Psoas muscle (tissue), 8 donors: ENCODE measurements at places on chromosomes 12 and 14.

GRCh38 chr12:37546901-37547475 is 769.6 kb upstream of the ALG10B start:
- H3K4me1 ChIP-seq: no peaks in the 10 kb centered on the region
- no peak overlapping the region for H3K27ac ChIP-seq
- no peak for DNase-seq
- no peak overlapping the region for H3K4me3 ChIP-seq
- H3K27me3 ChIP-seq: no peaks in the 10 kb centered on the region

DNA sequence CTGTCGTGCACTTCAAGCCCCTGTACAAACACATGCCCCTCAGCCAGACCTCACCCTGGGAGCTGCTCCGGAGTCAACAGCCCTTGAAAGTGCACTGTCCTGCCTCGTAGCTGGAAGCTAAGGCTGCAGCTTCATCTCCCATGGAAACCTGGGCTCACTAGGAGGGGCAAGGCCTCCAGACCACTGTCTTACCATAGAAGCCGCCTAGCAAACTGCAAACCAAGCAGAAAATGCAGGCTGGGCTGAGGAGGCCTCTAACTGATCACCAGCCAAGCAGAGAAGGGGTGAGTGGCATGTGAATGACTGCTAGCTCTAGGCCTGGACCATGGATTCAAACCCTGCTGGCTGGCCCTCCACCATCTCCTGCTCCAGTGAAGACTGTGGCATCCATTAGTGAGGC is 340.2 kb downstream of the CACNA1C start:
- H3K36me3 ChIP-seq: no peaks in the 10 kb centered on the region
- no peaks in the 10 kb centered on the region for H3K4me1 ChIP-seq
- DNase-seq: no peak
- H3K27ac ChIP-seq: no peak overlapping the region
- no peak overlapping the region for H3K4me3 ChIP-seq

DNA sequence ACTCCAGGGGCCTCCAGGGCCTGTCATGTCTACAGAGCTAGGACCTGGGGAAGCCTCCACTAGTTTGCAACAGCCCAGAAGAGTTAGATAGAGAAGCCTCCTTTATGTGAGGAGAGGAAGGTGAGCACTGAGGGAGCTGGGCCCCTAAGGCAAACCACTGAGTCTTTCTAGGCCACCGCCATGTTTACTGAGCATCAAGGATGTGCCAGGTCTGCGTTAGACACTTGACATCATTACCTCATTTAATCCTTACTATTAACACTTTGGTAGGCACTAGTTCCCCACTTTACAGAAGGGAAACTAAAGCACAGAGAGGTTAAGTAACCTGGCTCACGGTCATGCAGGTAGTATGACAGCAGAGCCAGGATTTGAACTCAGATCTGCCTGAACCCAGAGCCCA is 12.9 kb downstream of the CTDSP2 start:
- H3K4me1 ChIP-seq: peaks cover 100% of the 10 kb centered on the region
- H3K36me3 ChIP-seq: peaks cover 18% of the 10 kb centered on the region
- H3K4me3 ChIP-seq: peak overlapping the region; percentile 19
- no peak for DNase-seq
- H3K27me3 ChIP-seq: no peaks in the 10 kb centered on the region
- peak overlapping the region; percentile 100 for H3K27ac ChIP-seq

- peaks cover 6% of the 10 kb centered on the region for H3K36me3 ChIP-seq
- no peaks in the 10 kb centered on the region for H3K4me1 ChIP-seq
- no peaks in the 10 kb centered on the region for H3K27me3 ChIP-seq
- H3K4me3 ChIP-seq: no peak overlapping the region
- H3K27ac ChIP-seq: no peak overlapping the region
Observed at GRCh38 chr14:35600253-35600652, 66.3 kb downstream of the INSM2 start.

DNA sequence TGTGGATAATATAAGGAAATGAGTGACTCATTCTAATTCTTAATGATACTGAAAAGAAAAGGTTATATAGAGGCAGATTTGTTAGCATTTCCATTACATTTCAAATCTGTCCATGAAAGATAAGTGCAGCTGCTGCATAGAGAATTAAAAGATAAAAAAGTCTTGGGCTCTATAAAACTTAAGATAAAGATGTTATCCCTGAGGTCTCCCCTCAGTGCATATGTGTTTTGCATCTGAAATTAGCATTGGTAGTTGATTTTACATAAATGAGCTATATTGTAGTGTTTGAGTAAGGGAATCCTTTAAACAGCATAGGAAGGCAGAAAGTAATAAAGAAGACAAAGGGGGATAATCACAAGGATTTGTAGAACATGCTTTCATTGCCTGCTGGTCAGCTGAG is 206.2 kb downstream of the FSCB start:
- H3K36me3 ChIP-seq: no peaks in the 10 kb centered on the region
- no peaks in the 10 kb centered on the region for H3K27me3 ChIP-seq
- H3K4me3 ChIP-seq: no peak overlapping the region
- H3K4me1 ChIP-seq: no peaks in the 10 kb centered on the region
- no peak for DNase-seq

- peaks cover 20% of the 10 kb centered on the region for H3K4me1 ChIP-seq
- no peak for DNase-seq
- no peaks in the 10 kb centered on the region for H3K27me3 ChIP-seq
- H3K4me3 ChIP-seq: peak overlapping the region; percentile 95
- H3K27ac ChIP-seq: peak overlapping the region; percentile 95
- H3K36me3 ChIP-seq: no peaks in the 10 kb centered on the region
Observed at GRCh38 chr14:35045798-35046047, 349 bp upstream of the FAM177A1 start.

- no peak for DNase-seq
- H3K27me3 ChIP-seq: no peaks in the 10 kb centered on the region
- no peaks in the 10 kb centered on the region for H3K4me1 ChIP-seq
- H3K4me3 ChIP-seq: no peak overlapping the region
- no peaks in the 10 kb centered on the region for H3K36me3 ChIP-seq
Observed at GRCh38 chr14:41403360-41403759, 203.3 kb upstream of the LRFN5 start.

DNA sequence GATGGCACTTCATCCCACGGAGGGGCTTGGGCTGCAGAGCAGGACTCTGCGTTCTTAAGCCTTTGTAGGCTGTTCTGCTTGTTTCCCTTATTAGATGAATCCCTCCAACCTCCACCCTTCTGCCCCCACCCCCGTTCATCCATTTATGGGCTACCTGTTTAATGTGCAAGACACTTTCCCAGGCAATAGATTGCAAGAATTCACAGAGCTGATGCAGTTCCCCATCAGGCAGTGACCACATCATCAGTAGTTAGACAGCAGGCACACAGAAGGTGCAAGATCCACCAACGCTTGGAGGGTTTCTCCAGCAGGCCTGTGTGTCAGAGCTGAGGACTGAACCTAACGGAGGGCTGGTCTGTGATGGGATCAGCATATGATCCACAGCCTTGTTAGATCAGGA is 1.2 kb upstream of the C1R start:
- no peaks in the 10 kb centered on the region for H3K36me3 ChIP-seq
- H3K27ac ChIP-seq: no peak overlapping the region
- H3K4me3 ChIP-seq: no peak overlapping the region
- no peak for DNase-seq
- no peaks in the 10 kb centered on the region for H3K27me3 ChIP-seq

- H3K36me3 ChIP-seq: no peaks in the 10 kb centered on the region
- no peak for DNase-seq
- no peaks in the 10 kb centered on the region for H3K4me1 ChIP-seq
- H3K4me3 ChIP-seq: no peak overlapping the region
- no peaks in the 10 kb centered on the region for H3K27me3 ChIP-seq
- no peak overlapping the region for H3K27ac ChIP-seq
Observed at GRCh38 chr12:128420163-128420562, 153.2 kb downstream of the TMEM132C start.

GRCh38 chr14:93426750-93427149 is 4.0 kb upstream of the UNC79 start:
- no peak overlapping the region for H3K27ac ChIP-seq
- H3K4me3 ChIP-seq: no peak overlapping the region
- no peak for DNase-seq

DNA sequence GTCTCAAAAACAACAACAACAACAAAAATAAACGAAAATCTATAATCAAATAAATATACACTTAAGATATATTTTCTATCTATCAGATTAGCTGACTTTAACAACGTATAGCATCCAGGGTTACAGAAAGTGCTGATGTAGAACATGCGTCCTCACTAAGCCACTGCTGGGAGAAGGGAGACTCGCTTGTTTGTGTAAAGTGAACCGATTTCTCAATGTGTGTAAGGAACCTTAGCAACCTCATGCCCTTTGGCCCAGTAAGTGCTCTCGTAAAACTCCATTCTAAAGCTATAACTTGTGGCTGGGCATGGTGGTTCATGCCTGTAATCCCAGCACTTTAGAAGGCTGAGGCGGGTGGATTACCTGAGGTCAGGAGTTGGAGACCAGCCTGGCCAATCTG is 23.8 kb downstream of the NFKBIA start:
- no peak overlapping the region for H3K4me3 ChIP-seq
- H3K36me3 ChIP-seq: no peaks in the 10 kb centered on the region
- no peak for DNase-seq
- H3K27me3 ChIP-seq: no peaks in the 10 kb centered on the region
- peaks cover 28% of the 10 kb centered on the region for H3K4me1 ChIP-seq
- H3K27ac ChIP-seq: no peak overlapping the region

- H3K27me3 ChIP-seq: no peaks in the 10 kb centered on the region
- H3K4me1 ChIP-seq: no peaks in the 10 kb centered on the region
- no peak overlapping the region for H3K4me3 ChIP-seq
- no peak for DNase-seq
Observed at GRCh38 chr12:96167492-96167891, 26.7 kb upstream of the ELK3 start.

- H3K36me3 ChIP-seq: no peaks in the 10 kb centered on the region
- H3K27me3 ChIP-seq: no peaks in the 10 kb centered on the region
- no peak overlapping the region for H3K27ac ChIP-seq
- no peak for DNase-seq
- H3K4me1 ChIP-seq: no peaks in the 10 kb centered on the region
Observed at GRCh38 chr12:107242189-107242588, 148.8 kb upstream of the CRY1 start.

DNA sequence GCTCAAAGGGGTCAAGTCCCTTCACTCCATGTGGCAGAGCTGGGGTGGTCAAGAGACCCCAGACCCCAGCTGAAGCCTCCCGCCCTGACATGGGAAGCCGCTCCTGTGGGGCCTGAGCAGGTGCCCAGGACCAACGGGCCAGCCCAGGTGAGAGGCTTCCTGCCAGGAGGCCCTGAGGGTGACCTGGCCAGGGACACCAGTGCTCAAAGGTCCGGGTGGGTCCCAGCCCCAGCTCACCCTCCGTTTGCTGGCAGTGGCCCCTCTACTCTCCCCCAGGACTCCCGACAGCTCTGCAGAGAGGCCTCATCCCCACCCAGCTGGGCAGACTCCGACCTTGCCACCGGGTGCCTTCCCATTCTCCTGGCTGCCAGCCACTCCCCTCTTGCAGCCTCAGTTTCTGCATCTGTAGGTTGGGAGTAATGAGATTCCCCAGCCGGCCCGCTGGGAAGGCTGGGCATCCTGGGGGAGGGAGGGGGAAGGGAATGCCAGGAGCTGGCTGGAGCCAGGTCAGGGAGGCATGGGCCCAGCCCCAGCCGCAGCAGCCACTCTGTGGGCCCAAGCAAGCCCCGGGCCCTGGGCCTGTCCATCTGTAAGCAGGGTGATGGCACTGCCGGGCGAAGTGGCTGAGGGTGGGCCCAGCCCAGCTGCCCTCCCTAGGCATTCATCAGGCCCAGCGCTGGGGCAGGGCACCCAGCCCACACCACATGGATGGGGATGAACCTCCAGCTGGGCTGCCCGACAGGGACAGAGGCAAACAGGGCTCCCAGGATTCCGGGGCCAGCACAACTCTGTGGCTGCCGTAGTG is 10.3 kb upstream of the INF2 start:
- peak; percentile 51 for DNase-seq
- peak overlapping the region; percentile 86 for H3K27ac ChIP-seq
- H3K4me3 ChIP-seq: peak overlapping the region; percentile 70
- no peaks in the 10 kb centered on the region for H3K27me3 ChIP-seq

DNA sequence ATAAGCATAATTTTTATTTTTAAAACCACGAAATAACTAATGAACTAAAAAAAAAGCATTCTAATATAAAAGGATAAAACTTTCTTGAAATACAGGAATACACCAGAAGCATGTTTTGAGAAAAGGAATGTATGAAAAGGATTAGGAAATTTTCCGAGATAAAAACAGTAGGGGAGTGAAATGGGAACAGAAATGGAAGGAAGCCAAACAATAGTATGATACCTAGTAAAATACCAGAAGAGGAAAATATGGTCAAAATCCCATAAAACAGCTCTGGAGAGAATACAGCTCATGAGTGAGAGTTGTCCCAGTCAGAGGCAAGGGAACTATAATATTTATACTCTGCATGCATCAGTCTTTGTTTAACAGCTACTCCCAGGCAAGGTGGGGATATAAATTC is 1016.2 kb downstream of the SLC6A15 start:
- DNase-seq: no peak
- no peaks in the 10 kb centered on the region for H3K27me3 ChIP-seq
- H3K4me1 ChIP-seq: no peaks in the 10 kb centered on the region
- no peak overlapping the region for H3K27ac ChIP-seq
- no peaks in the 10 kb centered on the region for H3K36me3 ChIP-seq

DNA sequence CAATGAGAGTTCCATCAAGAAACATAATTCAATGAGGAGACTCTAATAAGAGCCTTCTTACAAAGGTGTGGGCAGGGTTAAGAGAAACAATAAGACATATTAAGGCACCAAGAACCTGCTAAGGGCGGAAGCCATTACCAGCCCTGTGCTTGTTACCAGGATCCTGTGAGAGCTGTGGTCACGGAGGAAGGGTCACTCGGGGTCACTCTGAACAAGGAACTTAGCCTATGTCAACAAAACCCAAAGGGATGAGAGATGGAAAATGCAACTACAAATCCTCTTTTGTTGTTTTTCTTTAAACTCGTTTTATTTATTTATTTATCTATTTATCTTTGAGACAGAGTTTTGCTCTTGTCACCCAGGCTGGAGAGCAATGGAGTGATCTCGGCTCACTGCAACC is 460.4 kb upstream of the CCDC196 start:
- no peak overlapping the region for H3K27ac ChIP-seq
- no peaks in the 10 kb centered on the region for H3K4me1 ChIP-seq
- no peaks in the 10 kb centered on the region for H3K27me3 ChIP-seq
- no peak overlapping the region for H3K4me3 ChIP-seq

GRCh38 chr12:30782316-30783173 is 27.8 kb upstream of the CAPRIN2 start:
- H3K27ac ChIP-seq: peak overlapping the region; percentile 86
- DNase-seq: peak; percentile 58
- no peaks in the 10 kb centered on the region for H3K27me3 ChIP-seq
- peaks cover 17% of the 10 kb centered on the region for H3K4me1 ChIP-seq
- no peaks in the 10 kb centered on the region for H3K36me3 ChIP-seq
- no peak overlapping the region for H3K4me3 ChIP-seq

GRCh38 chr12:55743406-55744339 is 751 bp downstream of the GDF11 start:
- H3K4me3 ChIP-seq: peak overlapping the region; percentile 67
- peaks cover 19% of the 10 kb centered on the region for H3K4me1 ChIP-seq
- H3K27me3 ChIP-seq: peaks cover 3% of the 10 kb centered on the region
- H3K27ac ChIP-seq: no peak overlapping the region
- DNase-seq: peak; percentile 65
